ENCODE measurements at places on chromosomes 6 and 20.

- DNase-seq, result no peak
Observed at GRCh38 chr6:73983367-73983766, 287.4 kb downstream of the CD109 start.

- DNase-seq, result no peak
Observed at GRCh38 chr20:57586943-57587277, 26.0 kb downstream of the PCK1 start.

GRCh38 chr20:25987073-25987927, 290.6 kb upstream of the ZNF337 start:
- no peak for DNase-seq

- DNase-seq, result no peak
Observed at GRCh38 chr6:97626671-97627441, 343.8 kb upstream of the MMS22L start.

GRCh38 chr6:135710042-135710441, 141.5 kb upstream of the PDE7B start:
- no peak for DNase-seq

GRCh38 chr6:40425192-40425919, 161.8 kb downstream of the LRFN2 start:
- no peak for DNase-seq

GRCh38 chr6:158476389-158476788, 83.5 kb upstream of the TMEM181 start:
- no peak for DNase-seq

GRCh38 chr6:43207286-43207685, 22.0 kb downstream of the DNPH1 start:
- no peak for DNase-seq

DNA sequence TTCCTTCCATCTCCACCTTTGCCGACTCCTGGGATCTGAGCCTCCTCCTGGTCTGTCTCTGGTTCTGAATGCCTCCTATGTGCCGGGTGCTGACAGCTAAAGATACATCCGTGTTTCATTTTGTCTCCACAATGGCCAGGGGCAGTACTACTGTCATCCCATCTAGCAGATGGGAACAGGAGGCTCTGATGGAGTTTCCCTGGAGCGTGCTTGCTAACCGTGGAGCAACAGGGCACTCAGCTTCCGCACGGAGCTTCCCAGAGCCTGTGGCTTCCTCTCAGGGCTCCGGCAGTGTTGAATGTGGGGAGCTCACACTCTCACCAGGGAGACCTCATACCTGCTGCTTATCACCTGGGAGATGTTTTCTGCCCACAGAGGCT, 11.9 kb upstream of the NPBWR2 start:
- DNase-seq, result peak; percentile 51

DNA sequence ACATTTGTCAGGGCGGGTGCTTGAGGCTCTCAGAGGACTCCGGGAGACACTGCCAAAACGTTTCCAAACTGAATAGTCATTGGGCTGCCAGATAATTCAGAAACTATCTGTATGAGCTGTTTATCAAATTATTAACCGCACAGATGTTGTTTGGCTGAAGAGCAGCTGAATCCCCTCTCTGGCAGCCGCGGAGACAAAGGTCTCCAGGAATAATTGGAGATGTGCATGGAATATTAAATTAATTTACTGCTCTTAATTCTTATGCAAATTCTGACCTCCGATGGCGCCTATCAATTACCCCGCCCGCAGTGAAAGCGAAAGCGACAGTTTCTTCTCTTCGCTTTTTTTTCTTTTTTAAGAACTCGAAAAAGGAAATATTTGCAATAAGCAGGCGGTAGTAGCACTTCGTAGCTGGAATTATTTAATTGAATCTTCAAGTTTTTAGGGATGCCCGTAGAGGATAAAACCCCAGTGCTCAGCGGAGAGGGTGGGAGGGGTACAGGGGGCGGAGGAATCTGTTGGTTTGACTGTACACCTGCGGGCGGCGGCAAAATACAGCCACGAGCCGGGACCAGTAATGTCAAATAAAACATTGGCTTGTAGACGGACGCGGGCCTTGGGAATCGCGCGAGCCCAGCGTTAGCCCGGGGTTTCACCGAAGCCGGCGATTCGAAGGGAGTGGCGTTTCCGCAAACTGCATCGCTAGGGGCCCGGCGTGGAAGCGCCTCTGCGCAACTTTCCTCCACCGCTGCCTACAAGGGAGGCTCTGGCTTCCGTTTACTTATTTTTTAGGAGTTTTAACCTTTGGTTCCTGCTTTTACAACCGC, 6.2 kb downstream of the LINC00237 start:
- no peak for DNase-seq

DNA sequence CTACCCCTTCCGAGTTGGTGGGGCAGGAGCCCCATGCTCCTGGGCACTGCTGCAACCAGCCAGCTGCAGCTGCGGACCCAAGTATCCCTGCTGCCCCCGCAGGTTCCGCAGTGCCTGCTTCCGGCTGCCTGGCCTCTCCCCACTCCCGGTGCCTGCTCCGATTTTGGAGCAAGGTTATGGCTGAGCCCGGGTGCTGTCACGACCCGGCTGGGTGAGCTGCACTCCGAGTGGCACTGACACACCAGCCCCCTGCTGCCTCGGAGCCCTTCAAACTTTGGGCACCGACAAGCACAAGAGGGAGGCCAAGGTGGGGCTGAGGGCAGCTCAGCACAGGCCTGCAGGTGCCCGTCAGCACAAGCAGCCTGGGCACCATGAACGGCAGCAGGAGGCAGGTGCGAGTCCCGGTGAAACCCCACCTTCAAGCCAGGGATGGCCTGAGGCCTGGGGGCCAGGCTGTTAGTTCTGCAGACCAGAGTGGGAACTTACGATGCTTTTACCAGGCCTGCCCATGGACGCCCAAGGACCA, 25.9 kb upstream of the HACE1 start:
- DNase-seq, result no peak

- DNase-seq, result peak; percentile 72
Observed at GRCh38 chr6:15400572-15401004, 154.7 kb downstream of the JARID2 start.

- DNase-seq, result no peak
Observed at GRCh38 chr20:48128436-48128835, 343.2 kb upstream of the SULF2 start.

GRCh38 chr6:13517116-13517515, 29.7 kb upstream of the GFOD1 start:
- no peak for DNase-seq

DNA sequence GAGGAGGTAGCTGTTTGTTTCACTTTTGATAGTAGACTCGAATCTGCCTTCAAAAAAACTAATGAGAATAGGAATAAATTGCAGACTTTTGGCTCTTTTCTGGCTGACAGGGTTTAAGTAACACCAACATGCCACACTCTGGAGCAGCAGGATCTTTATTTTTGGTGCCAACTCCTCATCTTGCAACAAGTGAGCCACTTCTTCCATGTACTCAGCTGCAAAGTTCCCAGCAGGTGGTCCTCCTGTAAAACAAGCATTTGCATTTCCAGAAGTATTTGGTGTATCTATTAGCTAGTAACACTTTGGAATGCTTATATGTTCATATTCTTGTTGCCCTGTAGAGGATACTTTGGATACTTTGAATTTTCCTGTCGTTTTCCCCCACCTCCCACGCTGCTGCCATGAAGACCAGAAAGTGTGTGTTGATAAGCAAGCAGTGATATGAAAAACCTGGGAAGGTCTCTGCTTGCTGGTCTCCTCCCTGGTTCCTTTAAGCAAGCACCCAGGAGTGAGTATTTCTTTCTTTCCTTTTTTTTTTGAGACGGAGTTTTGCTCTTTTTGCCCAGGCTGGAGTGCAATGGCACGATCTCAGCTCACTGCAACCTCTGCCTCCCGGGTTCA, 1.0 kb downstream of the ARMH2 start:
- no peak for DNase-seq

GRCh38 chr6:25542984-25543910, 108.8 kb upstream of the SCGN start:
- no peak for DNase-seq

DNA sequence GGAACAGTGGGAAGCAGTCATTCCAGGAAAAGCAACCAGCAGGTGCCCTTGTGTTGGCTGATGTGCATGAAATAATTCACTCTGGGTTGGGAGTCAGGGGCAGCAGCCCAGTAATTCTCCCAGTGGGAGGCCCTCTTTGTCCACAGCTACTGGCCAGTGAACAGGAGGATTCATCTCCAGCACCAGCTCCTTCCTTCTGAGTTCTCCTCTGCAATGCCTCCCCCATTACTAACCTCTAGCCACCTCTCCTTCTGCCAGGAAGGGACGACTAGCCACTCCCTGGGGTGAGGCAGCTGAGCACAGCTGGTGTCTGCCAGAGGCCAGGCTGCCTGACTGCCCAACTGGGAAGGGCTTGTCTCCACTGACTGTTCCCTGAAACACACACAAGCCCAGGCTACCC, 12.5 kb upstream of the R3HDML start:
- DNase-seq, result no peak

GRCh38 chr6:21085643-21086042, 507.9 kb upstream of the SOX4 start:
- no peak for DNase-seq

- DNase-seq, result no peak
Observed at GRCh38 chr20:35560541-35560940, 18.7 kb downstream of the ERGIC3 start.

GRCh38 chr20:35398660-35399144, 13.1 kb downstream of the UQCC1 start:
- DNase-seq, result no peak

DNA sequence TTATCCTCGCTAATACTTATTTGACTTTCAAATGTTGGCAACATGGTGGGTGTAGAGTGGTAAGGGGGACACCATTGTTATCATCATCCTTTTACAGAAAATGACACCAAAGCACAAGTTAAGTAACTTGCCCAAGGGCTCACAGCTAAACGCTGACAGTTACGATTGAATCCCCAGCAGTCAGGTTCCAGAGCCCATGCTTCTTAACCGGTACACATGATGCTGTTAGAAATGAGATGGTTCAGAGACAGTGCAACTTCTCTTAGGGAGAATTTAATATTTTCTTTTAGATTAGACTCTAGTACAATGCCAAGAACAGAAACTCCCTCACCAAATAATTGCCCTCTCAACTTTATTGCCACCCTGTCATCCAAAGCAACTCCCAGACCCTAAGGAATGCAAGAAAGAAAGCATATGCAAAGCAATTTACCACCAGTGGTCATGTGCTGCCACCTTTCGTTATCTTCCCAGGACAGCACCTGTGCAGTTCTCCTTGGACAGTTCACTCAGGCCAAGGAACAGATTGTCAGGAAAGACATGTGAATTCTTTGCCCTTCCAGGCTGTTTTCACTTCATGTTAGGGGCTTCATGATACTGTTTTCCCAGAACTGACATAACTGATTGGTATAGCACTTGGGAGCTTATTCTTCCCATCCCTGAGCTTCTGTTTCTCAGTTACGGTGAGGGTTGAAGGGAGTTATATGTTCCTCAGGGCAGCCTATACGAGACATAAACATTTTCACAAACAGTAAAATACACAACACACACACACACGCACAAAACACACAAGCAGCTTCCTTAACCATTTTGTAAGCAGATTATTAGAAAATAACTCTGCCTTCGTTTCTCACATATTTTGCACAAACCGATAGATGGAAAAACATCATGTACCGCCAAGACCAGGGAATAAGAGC, 5.1 kb downstream of the HLA-DMA start:
- no peak for DNase-seq

DNA sequence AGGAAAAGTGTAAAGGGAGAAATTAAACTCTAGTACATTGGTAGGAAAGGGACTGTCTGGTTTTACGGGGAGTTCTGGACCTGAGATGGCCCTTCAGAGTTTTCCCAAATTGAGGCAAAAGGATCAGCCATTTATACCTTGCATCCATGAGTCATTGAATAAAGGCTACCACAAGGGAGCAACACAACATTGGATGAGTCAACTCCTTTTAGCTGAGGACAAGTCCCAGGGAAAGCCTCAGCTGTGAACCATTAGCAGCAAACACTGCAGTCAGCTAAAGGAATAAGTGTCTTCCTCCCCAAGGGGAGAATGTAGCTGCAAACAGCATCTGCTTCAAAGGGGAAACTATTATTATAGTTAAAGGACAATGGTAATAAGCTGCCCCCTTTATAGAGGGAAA, 468.7 kb upstream of the ID4 start:
- DNase-seq, result no peak

DNA sequence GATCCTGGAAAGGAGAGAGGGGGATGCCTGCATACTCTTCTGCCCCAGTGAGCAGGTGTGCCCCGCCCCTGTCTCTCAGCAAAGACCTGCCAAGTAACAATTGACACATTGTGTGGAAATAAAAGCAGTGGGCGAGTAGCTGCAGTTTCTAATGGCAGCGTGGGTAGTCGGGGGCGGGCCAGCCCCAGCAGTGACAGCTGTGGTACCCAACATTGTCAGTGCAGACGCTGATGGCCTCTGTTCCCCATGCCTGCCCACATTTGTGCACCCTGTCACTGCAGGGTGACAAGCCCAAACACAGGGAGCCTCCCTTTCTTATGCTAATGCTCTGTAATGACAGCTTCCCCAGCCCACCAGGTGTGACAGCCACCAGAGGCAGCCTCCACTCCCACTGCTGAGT, 491.7 kb downstream of the DHX35 start:
- no peak for DNase-seq

DNA sequence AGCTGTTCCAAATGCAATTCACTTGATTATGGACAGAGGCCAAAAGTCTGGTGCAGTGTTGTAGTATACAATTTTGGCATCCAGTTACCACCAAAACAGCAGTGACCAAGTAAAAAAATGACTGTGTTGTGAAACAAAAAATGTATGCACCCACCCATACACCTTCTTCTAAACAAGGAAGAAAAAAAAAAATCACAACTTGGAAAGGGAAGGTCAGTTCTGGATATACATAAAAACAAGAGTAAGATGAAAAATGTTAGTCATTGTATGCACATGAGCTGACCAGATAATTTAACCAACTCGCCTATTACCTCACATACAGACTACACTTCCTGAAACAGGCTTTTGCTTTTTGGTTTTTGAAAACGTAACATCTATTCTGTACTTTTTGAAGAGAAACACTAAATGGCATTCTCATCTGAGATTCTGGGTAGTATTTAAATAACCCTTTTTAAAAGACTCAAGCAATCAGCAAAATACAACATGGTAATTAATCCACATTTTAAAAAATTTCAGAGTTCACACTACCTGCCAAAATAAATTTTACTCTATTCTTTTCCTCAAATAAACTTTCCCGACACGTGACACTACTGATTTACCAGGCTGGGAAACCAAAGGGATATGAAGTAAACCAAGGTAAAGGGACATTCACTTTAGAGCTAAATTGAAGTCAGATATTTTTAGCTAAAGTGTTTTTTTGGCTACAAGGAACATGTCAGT, 141.6 kb upstream of the SHLD1 start:
- DNase-seq, result no peak

GRCh38 chr6:44305200-44305725, 7.9 kb downstream of the AARS2 start:
- DNase-seq, result no peak

GRCh38 chr6:118933855-118934460, 1.0 kb downstream of the MCM9 start:
- no peak for DNase-seq

Data from left forelimb (tissue), 1 donor.